Esophagus mucosa (tissue), 1 donor: ENCODE measurements at places on chromosomes 16 and 17. TPM values are rescaled to one million over a fixed set of nuclear protein-coding genes. Genes with fewer than 3 reads are reported as not detected.
A peak's percentile ranks its signal among the peaks of the same experiment; 100 is the strongest.

DNA sequence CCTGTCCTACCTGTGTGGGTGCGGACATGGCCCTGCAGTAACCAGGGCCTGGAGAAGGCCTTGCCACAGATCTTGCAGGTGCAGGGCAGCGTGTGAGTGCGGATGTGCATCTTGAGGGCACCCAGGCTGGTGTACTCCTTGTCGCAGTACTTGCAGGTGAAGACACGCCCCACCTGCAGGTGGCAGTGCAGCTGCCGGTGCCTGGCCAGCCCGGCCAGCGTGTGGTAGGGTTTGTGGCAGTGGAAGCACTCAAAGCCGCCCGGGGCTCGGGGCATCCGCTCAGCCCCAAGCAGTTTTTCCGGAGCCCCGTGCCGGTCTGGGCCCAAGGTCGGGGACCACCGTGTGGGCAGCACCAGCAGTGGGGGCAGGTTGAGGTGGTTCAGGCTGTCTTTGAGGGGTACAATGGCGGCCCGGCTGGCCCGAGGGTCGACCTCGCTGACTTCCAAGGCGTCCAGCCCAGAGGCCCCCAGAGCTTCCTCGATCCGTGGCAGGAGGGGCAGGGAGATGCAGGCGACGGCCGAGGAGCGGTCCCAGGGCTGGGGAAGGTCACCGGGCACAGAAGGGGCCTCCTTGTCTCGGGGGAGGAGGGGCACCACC is 5.1 kb downstream of the SNAI3 start:
- peak; percentile 60 for ATAC-seq

The DNASE1L2 gene
- 0.12 TPM for total RNA-seq

The SYCE1L gene
- 6.0 TPM for total RNA-seq

DNA sequence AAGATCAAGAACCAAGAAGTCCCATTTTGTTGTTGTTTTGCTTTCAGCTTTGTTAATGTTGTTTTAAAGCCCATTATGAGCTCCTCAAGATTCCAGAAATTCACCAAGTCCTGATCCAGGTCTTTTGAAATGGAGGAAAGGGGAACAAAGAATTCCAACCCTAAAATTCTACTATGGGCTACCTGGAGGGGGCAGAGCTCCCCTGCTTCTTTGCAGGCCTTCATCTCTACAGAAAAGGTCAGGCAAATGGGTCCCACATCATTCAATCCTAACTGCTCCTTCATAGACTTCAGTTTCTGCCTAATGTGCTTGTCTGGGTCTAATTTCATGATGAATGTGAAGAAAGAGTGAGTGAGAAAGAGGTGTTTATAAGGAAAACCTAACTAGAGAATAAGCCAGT is 375.5 kb downstream of the TOX3 start:
- no peak for ATAC-seq

DNA sequence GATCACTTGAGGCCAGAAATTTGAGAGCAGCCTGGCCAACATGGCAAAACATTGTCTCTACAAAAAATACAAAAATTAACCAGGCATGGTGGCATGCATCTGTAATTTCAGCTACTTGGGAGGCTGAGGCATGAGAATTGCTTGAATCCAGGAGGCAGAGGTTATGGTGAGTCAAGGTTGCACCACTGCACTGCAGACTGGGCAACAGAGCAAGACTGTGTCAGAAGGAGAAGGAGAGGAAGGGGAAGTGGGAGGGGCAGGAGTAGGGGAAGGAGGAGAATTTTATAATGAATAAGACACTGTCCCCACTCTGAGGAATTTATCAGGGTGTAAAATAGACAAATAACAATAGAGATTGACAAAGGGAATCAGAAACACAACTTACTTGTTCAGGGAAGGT is 440.6 kb upstream of the DYNLRB2 start:
- no peak for ATAC-seq

- no peak for ATAC-seq
Observed at GRCh38 chr17:61459939-61460718, 7.9 kb downstream of the TBX4 start.

DNA sequence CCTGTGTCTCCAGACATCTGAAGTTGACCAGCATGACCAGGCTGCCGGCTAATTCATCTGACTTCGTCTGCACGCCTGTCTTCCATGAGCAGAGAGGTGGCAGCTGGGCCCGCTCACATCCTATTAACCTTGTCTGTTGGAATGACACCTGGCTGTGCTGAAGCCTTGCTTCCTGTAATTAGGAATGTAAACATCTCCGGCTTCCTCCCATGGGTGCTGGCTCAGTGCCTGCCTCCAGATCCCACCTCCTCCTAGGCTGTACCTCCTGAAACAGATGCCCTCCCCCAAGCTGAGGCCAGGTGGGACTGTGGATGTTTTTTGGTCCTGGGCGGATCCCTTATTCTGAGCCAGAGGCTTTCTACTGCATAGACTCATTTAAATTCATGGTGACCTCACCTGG is 296.3 kb downstream of the HS3ST4 start:
- no peak for ATAC-seq

DNA sequence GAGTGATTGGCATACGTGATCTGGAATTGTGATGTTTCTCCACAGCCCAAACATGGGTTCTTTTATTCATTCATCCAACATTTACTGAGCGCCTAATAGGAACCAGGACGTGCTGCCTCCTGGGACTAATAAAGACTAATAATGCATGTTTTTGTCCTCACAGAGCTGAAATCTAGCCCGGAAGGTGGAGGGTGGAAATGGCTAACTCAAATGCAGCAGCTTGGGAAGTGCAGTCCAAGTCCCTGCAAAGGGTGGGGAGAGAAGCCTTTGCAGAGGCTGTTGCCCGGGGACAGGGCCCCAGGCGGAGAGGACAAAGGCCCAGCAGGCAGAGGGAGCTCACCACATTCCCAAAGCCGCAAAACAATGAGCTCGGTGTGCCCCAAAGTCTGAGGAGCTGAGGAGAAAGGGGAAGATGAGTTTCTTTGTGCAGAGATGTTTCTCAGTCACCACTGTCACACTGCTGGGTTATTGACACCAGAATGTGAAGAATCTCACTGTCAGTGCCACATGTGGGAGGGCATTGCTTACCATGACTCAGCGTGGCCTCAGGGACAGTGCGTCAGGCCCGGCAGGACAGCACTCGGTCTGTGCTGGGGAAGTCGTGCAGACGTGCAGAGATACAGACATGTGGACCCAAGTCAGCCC is 118.2 kb upstream of the CHMP6 start:
- ATAC-seq, result peak; percentile 81

- no peak for ATAC-seq
Observed at GRCh38 chr16:57636184-57636583, 7.8 kb downstream of the ADGRG1 start.

- ATAC-seq, result peak; percentile 40
Observed at GRCh38 chr17:76025294-76025693, 1.8 kb downstream of the EVPL start.

The EPX gene
- not detected for total RNA-seq

- ATAC-seq, result no peak
Observed at GRCh38 chr16:84887207-84887606, 67.4 kb downstream of the CRISPLD2 start.

GRCh38 chr17:17201907-17202306 is 4.2 kb downstream of the PLD6 start:
- no peak for ATAC-seq

The KRTAP2-2 gene
- not detected for total RNA-seq

DNA sequence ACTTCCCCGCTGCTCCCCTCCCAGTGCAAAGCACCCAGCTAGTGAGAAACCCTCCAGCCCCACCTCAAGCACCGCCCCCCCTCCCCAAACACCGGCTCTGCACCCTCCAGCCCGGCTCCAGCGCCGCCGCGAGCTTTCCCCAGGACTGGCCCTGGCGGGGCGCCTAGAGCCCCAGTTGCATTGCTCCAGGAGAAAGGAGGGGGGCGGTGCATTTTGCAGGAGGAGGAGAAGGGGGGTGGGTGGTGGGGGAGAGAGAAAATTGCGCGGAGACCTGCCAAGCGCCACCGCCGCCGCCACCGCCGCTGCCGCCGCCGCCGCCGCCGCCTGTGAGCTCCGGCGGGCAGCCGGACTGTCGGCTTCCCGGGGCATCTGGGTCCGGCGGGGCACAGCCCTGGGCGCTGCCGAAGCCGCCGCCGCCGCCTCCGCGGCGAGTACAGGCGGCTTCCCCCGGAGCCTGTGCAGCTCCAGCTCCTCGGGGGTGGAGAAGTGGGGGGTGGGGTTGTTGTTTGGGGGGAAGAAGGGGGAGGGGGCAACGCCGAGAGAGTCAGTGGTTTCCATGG is 333 bp upstream of the NOG start:
- ATAC-seq, result peak; percentile 36

The SYT17 gene
- total RNA-seq, result 2.0 TPM

The PRSS36 gene
- total RNA-seq, result 1.5 TPM

The HSD17B1 gene
- 15.7 TPM for total RNA-seq

- ATAC-seq, result no peak
Observed at GRCh38 chr17:57735707-57736106, 9.4 kb downstream of the CCDC182 start.
